ENCODE measurements at places on chromosomes 13 and 19.

DNA sequence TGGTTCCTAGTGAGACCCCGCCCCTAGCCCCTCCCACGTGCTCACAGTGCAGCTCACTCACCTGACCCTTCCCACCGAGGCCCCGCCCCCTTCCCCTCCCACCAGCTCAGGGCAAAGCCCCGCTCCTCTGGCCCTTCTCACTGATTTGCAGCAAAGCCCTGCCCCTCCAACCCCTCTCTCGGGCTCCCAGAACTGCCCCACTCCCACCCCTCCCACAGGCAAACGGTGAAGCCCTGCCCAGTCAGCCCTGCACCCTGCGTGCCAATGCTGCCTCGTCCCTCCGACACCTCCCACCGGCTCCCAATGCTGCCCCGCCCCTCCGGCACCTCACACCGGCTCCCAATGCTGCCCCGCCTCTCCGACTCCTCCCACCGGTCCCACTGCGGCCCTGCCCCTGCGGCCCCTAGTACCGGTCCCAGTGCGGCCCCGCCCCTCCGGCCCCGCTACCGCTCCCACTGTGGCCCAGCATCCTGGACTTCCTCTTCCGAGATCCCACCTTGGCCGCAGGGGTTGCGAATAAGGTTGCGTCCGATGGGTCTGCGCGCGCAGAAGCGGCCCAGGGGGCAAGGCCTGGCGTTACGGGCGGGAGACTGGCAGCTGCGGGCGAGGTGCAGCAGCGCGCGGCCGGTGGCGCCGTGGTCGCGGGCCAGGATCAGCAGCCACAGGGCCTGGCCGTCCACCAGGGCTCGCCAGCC, 834 bp downstream of the FBXO27 start:
- peak; percentile 100 for DNase-seq

DNA sequence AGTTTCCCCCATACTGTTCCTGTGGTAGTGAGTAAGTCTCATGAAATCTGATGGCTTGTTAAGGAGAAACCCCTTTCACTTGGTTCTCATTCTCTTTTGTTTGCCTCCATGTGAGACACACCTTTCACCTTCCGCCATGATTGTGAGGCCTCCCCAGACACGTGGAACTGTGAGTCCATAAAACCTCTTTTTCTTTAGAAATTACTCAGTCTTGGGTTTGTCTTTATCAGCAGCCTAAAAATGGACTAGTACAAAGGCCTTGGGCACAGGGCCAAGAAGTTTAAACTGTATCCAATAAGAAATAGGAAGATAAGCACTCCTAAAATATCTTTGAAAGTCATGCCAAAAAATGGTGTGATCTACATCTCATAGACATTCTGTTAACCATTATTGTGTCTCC, 176.9 kb downstream of the TBC1D4 start:
- no peak for DNase-seq

DNA sequence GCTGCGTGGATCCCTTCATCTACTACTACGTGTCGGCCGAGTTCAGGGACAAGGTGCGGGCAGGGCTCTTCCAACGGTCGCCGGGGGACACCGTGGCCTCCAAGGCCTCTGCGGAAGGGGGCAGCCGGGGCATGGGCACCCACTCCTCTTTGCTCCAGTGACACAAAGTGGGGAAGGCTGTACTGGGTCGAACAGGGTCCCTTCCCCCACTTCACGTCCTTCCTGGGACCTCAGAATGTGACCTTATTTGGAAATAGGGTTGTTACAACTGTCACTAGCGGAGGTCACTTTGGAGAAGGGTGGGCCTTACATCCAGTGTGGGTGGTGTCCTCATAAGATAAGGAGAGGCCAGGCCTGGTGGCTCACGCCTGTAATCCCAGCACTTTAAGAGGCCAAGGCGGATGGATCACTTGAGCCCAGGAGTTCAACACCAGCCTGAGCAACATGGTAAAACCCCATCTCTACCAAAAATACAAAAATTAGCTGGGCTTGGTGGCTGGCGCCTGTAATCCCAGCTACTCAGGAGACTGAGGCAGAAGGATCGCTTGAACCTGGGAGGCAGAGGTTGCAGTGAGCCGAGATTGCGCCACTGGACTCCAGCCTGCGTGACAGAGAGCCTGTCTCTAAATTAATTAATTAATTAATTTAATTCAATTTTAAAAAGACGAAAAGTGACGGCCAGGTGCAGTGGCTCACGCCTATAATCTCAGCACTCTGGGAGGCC, 1.8 kb downstream of the F2RL3 start:
- DNase-seq = no peak

GRCh38 chr13:33014291-33014690, 1.9 kb upstream of the KL start:
- DNase-seq = no peak

GRCh38 chr19:14059652-14060155, 2.2 kb downstream of the PALM3 start:
- DNase-seq = no peak

DNA sequence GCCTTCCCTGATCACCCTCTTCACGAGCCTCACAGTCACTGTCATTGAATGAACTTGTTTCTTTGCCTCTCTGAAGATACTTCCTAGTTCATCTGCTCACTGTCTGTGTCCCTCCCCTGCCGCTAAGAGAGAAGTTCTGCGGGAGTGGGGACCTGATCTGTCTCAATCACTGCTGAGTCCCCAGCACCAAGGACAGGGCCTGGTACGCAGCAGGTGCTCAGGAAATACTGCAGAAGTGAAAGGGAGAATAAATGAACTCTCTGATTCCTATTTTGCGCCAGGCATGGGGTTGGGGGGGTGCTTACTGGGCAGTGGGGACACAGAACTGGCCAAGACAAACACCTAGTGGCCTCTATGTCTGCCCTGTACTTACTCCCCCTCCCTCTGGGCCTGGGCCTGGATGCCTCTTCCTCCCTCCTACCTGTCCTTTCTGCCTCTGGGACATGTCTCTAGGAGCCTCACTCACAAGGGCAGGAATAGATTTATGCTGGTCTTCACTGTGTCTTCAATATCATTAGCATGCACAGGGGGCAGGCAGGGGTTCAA, 17.5 kb downstream of the FCGBP start:
- DNase-seq = no peak

- peak; percentile 62 for DNase-seq
These were observed 4.3 kb upstream of the LENG8 start for GRCh38 chr19:54444737-54445136.

DNA sequence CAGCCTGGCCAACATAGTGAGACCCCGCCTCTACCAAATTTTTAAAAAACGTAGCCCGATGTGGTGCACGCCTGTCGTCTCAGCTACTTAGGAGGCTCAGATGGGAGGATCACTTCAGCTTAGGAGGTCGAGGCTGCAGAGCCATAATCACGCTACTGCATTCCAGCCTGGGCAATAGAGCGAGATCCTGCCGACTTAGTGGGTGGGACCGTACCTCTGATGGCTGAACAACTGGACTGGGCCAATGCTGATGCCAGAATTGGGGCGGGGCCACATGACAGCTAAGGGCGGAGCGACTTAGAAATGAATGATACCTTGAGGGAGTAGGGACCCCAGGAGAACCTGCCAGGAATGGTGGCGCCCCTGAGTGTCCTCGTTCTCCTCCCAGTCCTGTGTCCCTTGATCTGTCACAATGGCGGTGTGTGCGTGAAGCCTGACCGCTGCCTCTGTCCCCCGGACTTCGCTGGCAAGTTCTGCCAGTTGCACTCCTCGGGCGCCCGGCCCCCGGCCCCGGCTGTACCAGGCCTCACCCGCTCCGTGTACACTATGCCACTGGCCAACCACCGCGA, 3.6 kb downstream of the LTBP4 start:
- no peak for DNase-seq

DNA sequence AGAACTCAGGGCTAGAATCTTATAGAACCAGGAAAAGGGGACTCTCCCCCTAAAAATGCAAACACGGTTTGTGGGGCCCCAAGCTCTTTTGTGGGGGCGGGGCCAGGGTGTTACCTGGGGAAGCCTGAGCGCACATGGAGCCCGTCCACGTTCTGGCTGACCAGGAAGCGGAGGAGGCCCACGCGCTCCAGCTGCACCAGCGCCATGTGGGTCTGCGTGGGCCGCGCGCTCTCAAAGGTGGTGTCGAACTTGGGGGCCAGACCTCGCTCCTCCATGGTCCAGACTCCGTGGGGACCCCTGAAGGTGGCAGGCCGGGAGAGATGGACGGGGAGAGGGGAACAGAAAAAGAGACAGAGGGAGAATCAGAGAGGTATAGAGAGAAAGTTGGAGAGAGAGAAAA, 3.4 kb downstream of the SIRT6 start:
- no peak for DNase-seq

GRCh38 chr19:7159105-7159933, 89.8 kb downstream of the ZNF557 start:
- DNase-seq = peak; percentile 43

- no peak for DNase-seq
These were observed 583.0 kb upstream of the SPRY2 start for GRCh38 chr13:80923907-80924306.

DNA sequence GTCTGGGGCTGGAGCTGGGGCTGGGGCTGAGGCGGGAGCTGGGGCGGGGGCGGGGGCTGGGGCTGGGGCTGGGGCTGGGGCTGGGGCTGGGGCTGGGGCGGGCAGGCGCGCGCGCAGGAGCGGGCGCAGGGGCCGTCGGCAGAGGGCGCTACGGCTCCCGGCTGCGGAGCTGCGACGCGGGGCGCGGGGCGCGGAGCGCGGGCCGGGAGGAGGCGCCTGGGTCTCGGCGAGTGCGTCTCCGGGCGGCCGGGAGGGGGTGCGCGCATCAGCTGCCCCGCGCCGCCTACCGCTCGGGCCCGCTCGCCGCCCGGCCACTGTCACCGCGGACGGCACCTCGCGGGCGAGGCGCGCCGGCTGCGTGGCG, 422 bp upstream of the MTUS2 start:
- peak; percentile 55 for DNase-seq

DNA sequence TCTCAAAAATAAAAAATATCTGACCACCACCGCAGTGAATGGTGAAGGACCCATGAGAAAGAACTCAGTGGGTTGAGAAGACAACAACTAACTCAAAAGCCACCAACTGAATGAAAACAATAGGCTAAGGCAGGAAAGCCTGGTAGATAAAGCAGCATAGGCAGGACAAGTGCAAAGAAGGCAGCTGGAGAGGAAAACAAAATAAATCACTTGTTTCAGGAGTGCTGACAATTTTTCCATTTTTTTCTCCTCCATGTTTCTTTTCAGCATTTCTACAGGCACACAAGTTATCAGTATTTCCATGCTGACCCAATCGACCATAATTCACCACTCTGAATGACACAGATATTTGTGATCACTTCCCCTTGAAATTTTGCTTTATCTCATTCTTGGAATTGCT, 597.8 kb downstream of the LIG4 start:
- DNase-seq = no peak
